ENCODE measurements at places on chromosomes 3 and 15.

GRCh38 chr15:64743691-64744090 lies 31.7 kb downstream of the RBPMS2 start:
- DNase-seq, result no peak

DNA sequence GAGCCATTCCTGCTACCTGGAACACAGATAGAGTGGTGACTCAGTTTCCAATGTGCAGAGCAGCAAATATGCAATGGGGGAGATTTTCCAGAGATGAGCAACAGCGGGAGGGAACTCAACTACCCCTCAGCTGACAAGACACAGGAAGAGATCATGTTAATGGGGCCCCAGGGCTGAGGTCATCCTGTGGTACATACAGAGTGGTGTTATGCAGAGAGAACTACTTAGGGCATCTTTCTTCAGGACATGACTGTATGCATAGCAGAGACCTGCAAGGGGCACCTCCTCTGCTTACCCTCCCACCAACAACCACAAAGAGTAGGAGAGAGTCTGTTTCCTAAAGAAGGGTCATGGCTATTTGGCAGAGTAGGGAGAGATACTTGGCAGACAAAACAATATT lies 6.8 kb upstream of the TBC1D5 start:
- no peak for DNase-seq

DNA sequence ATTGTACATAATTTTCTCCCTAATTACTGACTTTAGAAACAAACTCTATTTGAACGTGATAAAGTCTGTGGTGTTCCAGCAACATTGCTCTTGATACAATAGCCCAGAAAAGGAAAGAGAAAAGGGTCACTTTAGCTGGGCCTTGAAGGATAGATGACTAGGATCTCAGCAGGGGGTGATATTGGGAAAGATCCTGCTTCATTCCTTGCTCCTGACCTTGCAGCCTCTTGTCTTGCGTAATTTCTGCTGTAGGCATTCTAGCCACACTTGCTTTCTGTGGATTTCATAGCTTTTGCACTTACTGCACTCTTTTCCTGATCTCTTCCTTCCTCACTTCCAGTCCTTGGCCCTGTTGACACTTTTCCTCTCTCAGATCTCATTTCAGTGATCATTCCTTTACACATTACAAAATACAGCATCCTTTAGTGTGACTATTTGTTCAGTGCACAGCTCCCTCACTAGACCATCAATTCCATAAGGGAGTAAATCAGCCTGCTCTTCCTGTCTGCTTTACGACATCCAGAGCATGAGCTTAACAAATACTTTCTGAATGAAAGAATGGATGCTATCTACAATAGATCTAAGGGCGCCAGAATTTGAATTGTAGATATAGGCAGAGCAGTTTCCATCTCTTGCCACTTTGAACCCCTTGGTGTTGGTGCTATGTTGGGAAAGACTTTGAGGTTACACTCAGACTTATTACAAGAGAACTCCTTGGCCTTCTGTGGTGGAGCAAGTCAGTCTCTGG lies 559.6 kb upstream of the MDFIC2 start:
- no peak for DNase-seq

DNA sequence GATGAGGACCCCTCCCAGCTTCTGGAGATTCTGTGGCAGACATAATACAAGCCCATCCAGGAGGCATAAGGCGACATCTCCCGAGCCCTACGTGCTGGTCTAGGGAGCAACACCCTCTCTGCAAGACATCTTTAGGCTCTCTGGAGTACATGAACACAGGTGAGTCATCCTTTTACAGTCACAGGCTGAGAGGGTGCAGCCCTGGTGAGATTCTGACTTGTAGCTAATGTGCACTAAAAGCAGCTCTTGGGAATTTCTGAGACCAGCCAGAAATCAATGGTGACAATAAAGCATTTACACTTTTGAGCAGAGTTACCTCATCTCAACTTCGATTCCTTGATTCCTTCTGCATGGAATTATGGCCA lies 131.1 kb downstream of the XXYLT1 start:
- no peak for DNase-seq

DNA sequence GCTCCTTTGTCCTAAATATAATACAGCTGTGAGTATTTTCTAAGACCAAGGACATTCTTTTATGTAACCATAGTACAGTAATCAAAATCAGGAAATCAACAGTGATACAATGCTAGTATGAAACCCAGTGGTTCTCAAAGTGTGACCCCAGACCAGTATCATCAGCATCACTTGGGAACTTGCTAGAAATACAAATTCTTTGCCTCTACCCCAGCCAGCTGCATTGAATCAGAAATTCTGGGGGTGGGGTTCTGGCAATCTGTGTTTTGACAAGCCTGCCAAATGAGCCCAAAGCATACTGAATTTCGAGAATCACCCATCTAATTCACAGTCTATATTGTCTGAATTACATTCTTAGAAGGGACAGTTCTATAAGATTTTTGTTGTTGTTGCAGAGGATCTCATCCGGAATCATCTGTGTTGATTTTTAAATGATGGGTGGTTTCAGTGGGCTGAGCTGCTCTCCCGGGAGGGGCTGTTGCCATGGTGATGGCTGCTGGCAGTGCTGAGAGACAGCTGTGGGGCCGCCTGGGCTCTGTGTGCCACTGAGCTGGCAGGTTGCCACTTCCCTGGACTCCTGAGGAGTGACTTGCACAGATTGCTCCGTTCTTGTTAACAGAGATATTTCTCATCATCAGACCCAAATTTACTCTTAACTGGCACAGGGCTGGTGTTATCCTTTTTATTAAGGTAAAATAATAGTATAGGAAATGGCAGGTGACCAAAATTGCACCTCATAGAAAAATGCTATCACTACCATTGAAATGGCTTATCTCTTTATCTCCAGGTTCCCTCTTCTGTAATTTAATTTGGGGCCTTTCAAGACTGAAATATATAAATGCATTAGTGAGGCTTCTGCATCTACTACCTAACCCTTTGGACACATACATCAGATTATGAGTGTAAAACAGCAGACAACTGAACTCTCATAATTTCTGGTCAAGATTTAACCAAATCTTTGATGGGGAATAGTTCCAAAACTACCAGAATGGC lies 56.5 kb downstream of the NEK11 start:
- no peak for DNase-seq

DNA sequence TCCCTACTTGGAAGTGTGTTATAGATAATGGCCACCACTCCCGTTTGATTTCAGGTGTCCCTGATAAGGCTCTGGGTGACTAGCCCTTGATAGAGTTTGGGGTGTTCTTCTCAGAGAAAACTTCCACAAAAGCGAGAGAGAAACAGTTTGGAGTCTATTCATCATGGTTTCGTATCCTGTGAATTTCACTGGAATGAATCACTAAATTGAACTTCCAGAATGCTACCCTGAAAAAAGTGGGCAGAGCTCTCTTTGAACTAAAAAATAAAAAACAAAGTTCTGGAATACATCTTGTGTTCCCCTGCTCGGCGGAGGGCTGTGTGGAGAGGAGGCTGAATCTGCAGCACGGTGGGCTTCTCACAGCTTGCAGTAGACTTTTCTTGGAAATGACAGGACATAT lies 52.8 kb upstream of the FAM98B start:
- DNase-seq, result no peak

DNA sequence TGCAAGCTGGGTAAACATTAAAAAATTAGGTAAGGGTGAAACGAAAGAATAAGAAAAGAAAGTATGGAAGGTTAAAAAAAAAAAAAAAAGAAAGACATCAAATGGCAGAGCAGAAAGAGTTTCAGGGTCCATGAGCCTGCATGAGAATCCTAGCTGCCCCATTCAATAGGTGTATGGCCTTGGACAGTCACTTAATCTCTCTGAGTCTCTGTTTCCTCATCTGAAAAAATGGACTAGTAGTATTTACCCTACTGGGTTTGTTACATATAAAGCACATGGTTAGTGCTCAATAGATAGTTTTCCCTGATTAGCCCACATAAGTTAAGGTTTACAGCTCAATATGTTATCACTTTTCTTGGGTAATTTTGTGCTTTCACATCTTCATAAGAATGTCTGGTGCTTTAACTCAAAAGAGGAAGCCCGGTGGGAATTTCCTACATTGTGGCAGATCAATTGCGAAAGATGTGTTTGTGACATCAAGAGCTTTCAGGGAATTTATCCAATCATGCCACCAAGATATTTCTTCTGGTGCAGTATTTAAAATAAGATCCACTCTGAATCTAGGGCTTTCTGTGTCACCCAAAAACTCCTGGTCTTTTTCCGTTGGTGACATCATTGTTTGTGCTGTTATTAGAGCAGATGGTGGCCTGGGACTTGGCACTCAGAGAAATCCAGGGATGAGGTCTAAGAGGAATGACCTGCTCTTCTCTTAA lies 57.2 kb upstream of the UBE2E1 start:
- no peak for DNase-seq

DNA sequence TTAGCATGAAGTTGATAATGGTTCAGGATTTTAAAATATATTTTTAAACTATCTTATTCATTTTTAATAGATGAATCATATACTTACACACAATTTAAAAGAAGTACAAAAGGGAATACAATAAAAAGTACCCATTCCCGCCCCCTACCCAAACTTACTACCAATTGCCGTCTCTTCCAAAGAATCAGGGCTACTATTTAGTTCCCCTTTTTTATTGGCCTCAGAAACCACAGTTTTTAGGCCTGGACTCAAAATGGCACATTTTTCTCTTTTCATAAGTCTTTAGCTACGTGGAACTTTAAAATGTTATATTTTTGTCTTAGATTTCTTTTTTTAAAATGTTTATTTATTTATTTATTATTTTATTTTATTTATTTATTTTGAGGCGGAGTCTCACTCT lies 18.0 kb downstream of the LRRK1 start:
- DNase-seq, result no peak

DNA sequence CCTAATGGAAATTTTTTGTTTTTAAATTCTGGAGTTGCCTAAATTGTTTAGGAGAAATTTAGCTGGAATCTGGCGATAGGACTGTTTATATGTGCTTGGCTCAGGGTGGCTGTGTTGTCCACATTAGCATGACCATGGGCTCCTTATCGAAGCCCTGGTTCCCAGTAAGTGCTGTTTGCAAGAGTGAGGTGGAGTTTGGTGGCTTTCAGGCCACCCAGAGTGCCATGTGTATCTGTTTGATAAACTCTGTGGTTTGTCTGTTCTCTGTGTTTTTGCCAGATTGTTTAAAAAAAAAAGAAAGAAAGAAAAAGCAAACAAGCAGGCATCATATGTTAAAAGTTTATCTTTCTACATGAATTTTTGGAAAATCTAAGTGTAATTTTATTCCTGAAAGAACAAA lies 51.5 kb downstream of the PLCL2 start:
- DNase-seq, result no peak

DNA sequence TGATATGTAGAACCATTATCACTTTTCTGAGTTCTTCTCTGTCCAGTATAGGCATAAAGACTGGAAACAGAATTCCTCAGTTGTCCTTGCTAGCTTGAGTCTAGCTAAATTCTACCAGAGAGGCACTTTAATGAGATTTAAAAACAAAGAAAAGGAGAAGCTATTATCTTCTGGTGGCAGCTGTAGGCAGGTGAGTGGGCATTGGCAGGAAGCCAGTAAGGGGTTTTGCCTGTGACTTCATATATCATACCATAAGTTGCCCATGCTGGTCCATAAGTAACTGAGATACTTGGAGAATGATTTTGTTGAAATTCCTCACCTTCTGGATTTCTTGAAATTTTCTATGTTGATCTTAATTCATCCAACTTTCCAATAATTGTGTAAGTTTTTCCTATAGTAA lies 402.3 kb upstream of the TGFBR2 start:
- no peak for DNase-seq

- peak; percentile 31 for DNase-seq
Measured at GRCh38 chr15:67685008-67685599, 140.2 kb upstream of the SKOR1 start.

GRCh38 chr3:151197981-151198767 lies 4.8 kb downstream of the GPR171 start:
- no peak for DNase-seq

DNA sequence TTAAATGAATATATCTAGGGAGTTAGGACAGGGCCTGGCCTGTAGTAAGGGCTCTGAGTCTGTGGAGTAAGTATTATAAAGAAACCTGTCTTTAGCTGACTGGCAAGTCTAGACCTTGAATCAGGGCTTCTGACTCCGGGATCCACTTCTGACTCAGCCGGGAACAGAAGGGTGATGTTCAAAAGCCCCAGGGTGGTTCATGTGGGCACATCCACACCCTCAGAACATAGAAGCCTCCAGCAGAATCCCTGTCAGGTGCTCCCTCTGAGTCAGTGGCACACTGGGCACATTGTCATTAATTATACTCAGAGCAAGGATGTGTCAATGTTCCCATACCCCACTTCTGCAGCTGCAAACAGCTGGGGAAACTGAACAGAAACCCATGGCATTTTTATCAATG lies 26.7 kb upstream of the SNRK start:
- peak; percentile 2 for DNase-seq

- DNase-seq, result no peak
Measured at GRCh38 chr3:37096975-37097374, 77.4 kb downstream of the LRRFIP2 start.

DNA sequence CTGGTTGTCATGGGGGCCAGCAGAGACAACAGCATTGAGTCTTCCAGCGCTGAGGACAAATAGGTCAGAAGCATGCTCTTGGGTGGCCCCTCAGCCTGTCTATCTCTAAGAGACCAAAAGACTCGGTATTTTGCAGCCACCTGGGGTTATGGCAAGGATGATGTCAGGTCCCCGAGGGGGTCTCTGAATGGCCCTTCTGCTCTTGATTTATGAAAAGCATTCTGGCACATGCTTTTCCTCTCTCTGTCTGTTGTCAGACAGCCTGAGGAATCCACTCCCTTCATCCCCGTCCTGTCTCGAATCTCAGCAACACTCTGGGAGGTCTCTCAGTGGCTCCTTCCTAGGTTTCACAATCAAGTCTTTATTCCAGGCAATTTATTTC lies 156.6 kb upstream of the RGMA start:
- DNase-seq, result no peak

DNA sequence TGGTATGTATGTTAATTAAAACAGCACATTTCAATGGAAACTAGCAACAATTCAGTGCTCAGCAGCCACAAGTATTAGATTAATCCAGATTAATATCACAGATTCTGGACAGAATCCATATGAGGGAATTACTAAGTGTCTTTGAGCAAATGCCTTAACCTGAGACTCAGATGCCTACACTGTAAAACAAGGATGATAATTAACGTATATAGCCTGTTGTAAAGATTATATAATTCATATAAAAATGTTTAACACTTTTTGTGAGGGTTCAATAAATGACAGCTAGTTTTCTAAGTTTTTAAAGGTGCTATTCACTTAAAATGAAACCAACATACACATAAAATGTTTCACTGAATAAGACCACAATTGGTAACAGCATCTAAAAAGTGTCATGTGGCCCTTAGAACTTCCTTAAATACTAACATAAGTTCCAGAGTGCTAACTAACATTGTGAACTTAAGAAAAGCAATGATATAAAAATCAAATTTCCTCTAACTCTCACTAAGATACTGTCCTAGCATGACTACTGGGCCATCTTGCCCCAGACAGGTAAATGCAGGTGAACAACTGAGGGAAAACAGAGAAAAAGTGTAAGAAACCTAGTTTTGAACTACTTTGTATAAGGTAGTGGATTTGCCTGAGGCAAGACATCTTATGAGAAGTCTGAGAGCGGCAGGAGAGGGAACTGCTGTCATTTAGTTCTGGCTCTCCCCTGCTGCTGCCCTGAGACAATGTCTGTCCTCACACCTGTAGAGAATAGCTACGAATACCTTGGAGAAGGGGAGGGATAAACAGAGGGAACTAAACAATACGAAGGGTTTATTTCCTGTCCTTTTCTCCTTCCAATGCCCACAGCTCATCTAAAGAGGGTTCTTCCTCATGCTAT lies 151.3 kb downstream of the ADAM10 start:
- no peak for DNase-seq
